ENCODE measurements at places on chromosomes 5 and 9. TPM values are rescaled to one million over a fixed set of nuclear protein-coding genes. Genes with fewer than 3 reads are reported as not detected.

The SLC25A2 gene
- 0.27 TPM for total RNA-seq

- peaks cover 14% of the 10 kb centered on the region for H3K27me3 ChIP-seq
- no peaks in the 10 kb centered on the region for H3K36me3 ChIP-seq
- H3K4me1 ChIP-seq, result no peaks in the 10 kb centered on the region
- DNase-seq, result no peak
Measured at GRCh38 chr5:41338136-41338675, 124.9 kb upstream of the C6 start.

The PLAC8L1 gene
- total RNA-seq, result 3.8 TPM

- no peaks in the 10 kb centered on the region for H3K4me1 ChIP-seq
- no peak overlapping the region for H3K4me3 ChIP-seq
- DNase-seq, result no peak
- no peak overlapping the region for H3K27ac ChIP-seq
- H3K36me3 ChIP-seq, result peaks cover 5% of the 10 kb centered on the region
- H3K27me3 ChIP-seq, result peaks cover 74% of the 10 kb centered on the region
Measured at GRCh38 chr9:86941197-86941596, 6.1 kb downstream of the GAS1 start.

DNA sequence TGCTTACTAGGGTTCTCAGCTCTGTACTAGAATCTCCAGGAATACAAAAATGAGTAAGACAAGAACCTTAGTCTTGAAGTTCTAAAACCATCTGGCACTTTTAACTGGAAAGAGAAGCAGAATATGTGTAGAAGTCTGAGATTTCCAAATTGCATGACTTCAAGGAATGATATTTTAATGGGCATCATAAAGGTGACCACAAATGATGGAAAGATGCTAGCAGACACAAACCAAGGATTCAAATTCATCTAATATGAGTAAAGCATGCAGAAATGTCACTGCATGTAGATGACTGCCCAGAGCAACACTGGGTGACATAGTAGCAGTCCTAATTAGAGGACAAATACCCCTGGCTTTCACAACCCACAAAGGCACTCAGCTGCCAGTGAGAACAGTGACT lies 117.2 kb downstream of the RPS23 start:
- H3K36me3 ChIP-seq, result no peaks in the 10 kb centered on the region
- no peak overlapping the region for H3K4me3 ChIP-seq
- H3K27me3 ChIP-seq, result no peaks in the 10 kb centered on the region
- DNase-seq, result no peak

The C9orf40 gene
- total RNA-seq, result 3.4 TPM
